ENCODE measurements at places on chromosomes 3 and 15.

DNA sequence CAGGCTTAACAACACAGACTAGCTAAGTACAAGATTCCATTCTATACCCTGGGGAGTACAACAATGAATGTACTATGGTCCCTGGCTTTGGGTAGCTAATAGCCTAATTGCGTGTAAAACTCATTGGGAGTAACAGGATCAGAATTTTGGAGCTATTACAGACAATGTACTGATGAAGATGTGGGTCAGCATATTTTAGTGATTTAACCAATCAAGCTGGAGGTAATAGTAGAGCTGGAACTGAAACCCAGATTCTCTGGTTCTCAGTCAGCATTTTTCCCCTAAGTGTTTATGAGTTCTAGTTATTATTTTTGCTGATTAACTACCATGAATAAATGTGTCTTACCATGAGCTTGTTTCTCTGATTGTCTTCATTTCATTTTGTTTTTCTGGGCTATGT is 578.7 kb downstream of the NLGN1 start:
- peak; percentile 8 for DNase-seq

- peak; percentile 23 for DNase-seq
These were observed 236.2 kb downstream of the TLE3 start for GRCh38 chr15:69861331-69862171.

- DNase-seq = no peak
These were observed 55.6 kb downstream of the TMEM45A start for GRCh38 chr3:100548053-100548452.

- no peak for DNase-seq
These were observed 1472.4 kb downstream of the SI start for GRCh38 chr3:163605915-163606314.

DNA sequence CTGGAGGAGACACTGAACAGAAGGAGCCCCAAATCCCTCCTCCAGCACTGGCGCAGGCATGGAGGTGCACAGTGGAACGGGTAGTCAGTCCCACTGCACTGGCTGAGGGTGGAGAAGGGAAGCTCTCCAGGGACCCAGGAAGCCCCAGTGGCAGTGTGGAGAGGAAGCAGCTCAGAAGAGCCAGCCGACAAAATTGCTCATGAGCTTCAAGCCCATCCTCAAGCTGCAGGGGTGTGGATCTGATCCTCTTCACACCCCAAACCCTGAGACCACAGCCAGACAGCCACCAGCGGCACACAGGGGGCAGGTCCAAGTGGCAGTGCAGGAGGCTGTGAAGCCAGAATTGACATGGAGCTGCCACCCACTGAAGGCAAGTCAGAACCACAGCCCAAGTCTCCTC is 32.1 kb downstream of the CYFIP1 start:
- DNase-seq = no peak

- DNase-seq = no peak
These were observed 83.4 kb downstream of the AQR start for GRCh38 chr15:34886134-34886533.

- peak; percentile 20 for DNase-seq
These were observed 658 bp downstream of the EOGT start for GRCh38 chr3:69012800-69013252.

GRCh38 chr3:42037318-42037945 is 53.7 kb upstream of the TRAK1 start:
- no peak for DNase-seq

DNA sequence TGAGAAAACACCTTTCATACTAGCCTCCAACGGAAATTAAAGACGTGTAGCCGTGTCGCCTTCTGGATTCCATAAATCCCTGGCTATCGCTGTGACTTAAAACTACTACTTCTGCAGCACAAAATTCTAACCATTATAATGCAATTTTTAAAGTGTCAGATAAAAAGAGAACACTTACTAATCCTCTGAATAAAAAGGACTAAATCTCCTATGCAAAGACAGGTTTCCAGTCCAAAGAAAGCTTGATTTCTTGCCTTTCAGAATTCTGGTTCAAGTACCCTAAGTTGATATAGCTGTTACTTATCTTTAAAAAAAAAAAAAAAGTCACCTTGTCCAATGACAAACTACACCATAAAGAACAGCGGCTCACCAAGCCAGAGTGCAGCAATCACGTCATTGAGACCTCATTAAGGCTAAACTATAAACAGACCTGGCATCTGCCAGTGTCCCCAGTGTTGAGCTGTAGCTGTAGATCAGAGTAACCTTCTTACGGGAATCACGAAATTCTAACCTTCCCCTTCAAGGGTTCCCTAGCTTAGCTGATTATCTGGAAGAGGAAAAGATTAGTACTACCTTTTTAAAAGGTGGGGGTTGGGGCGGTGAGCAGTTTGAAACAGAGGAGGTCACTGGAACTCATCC is 2.2 kb downstream of the ABCC5 start:
- no peak for DNase-seq

DNA sequence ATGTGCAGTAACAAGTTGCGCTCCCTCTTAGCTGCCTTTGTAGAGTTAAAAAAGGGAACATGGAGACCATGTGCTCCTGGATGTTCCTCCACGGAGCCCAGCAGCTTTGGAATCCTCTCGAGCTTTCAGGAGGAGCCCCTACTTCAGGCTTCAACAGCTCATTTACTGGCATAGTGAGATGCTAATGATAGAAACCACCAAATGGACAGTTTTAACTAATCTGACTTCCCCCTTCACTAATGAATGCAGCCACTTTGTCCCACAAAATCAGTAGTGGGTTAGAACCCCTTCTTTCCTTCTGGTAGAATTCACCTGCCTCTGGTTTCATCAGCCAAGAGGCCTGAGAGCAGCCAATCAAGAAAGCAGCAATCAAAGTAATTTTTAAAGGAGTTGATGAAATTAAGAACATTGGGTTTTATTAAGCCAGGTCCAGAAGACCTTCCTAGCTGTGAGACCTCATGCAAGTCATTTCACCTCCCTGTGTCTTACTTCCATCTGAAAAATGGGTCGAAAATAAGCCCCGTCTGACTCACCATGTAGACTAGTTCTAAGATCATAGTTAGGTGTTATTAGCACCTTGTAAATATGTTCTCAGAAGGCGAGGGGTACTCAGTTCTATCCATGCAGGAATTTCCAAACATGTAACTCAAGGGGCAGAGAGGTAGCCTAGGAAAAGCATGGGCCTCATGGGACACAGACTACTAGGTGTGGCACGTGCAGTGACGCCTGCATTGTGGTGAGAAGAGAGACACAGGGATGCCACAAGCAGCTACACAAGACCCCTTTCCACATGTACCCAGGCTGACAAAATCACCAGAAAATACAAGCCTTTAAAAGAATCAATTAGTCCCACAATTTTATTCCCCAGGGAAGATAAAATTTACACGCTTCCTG is 179.7 kb upstream of the LPP start:
- no peak for DNase-seq

DNA sequence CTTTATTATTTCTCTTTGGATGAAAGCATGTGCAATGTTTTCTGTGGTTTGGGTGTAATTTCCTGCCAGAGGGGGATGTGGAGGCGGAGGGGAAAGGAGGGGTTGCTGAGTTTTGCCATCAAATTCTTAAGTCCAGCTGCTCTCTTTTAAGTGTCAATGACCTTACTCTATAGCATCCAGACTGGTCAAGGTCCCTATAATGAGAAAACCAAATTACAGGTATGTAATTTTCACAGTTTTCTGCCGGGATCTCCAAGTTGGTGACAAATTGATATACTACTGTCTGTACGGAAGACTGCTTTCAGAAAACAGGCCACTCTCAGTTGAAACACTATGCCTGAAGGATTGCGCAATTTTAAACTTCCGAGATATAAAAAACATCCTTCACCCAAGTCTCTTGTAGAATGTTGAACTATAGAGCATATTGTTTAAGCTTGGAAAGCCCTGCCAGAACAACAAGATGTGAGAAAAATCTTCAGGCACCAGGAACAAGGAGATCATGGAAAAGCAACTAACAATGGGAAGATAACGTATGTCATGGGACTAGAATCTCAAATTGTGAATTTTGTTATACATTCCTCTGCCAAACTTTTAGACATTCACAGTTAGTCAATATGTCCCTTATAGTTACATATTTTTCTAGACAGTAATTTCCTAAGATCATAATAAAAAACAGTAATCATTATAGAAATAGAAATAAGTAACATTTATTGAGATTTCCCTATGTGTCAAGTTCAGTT is 300.7 kb upstream of the SATB1 start:
- DNase-seq = peak; percentile 22

DNA sequence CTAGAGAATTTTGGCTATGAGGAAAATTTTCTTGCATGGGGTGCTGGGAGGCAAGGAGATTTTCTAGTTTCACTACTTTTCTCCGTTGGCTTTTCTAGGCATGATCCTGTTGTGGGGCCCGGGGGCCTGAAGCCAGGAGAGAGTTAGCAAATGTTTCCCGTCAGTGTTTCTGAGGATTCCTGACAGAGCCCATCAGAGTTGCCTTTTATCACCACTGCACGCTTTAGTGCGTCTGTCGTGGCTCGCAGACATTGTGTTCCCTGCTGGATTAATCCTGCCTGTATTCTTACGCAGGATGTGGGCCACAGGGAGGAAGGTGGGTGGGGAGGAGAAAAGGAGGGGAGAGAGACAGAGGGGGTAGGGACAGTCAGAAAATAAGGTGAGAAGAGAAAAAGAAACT is 18.1 kb upstream of the BOC start:
- DNase-seq = no peak

GRCh38 chr3:154119951-154120350 is 1.2 kb upstream of the ARHGEF26 start:
- DNase-seq = no peak
